ENCODE measurements at places on chromosomes 3 and 15.

GRCh38 chr3:180390313-180390712, 211.7 kb upstream of the TTC14 start:
- DNase-seq, result no peak

GRCh38 chr15:34821831-34822230, 26.5 kb upstream of the ACTC1 start:
- DNase-seq, result no peak

- DNase-seq, result no peak
These were observed 2.8 kb upstream of the CD47 start for GRCh38 chr3:108093616-108094015.

DNA sequence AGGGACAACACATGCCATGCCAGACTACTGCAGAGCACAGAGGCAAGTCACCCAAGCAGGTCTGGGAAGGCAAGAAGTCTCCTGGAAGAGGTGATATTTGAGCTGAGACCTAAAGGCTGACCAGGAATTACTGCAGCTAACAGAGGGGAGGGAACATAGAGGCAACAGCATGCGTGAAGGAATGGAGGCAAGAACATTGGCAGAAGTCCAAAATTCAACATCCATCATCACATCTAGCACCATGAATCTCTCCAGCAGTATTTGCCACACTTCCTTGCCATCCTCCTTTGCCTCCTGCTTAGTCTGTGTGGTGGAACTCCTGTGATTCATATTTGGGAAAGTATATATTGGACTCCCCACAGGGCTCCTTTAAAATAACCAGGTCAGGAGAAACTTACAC, 870 bp upstream of the TSEN2 start:
- DNase-seq, result no peak

DNA sequence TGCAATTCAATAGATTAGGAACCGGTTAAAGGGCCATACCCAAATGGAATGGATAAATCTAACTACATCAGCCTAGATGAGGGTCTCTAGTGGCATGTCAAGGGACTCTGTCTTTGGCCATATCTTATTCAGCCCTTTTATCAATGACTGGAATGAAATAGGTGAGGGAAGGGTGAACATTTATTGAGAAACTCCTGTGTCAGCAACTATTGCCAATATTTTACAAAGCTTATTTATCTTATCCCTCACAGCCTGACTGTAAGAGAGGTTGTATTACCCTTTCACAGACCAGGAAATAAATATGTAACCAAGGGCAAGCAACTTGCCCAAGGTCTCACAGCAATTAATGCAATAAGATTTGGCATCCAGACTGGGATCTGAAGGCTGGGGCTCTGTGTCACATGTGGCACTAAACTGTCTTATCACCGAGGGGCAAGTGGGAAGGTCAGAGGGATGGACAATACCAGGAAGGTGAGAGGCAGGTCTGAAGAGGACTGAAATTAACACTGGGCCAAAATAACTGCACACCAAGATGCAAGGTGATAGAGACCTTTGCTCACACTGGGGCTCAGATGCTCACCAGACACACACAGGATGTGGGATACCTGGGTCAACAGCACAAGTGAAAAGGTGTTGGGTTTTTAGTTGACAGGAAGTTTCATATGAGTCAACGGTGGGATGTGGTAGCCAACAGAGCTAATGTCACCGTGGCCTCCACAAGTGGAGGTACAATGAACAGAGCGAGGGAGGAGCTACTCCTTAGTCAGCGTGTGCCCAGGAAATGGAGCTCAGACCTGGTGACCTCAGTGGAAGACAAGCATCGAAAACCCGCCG, 261.3 kb downstream of the RPLP1 start:
- DNase-seq, result no peak

DNA sequence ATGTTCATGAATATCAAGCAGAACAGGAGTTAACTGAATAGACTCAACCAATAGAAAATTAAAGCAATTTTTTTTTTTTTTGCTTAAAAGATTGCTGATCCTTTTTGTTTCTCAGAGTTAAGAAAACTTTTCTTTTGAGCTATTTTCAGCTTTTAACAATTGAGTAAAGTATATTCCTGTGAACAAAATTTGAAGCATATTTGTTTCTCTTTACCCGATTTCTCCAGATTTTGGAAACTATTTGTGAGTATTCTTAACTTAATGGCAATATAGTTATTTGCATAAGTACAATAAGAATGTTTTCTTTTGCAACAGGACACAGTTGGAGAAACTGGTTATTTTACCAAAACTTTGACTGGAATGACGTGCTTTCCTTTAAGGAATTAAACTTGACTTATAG, 53.4 kb upstream of the C15orf39 start:
- DNase-seq, result no peak

DNA sequence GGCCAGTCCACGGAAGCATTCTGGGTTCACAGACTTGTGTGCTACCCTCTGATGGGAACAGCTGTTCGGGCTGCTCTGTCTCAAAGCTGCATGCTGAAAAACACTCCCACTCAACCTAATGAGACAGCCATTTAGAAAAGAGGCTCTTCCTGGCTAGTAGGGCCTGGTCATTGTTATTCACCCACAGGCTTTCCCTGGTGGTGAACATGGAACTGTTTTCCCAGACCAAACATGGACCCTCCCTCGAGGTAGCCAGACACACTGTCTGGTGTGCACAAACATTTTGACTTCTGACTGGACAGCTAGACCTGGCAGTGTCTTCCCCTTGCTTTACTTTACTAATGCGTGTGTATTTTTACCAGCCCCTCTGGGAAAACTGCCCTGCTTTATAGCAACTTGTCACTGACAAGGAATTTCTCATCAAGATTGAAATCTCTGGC, 39.0 kb downstream of the MECOM start:
- DNase-seq, result no peak

DNA sequence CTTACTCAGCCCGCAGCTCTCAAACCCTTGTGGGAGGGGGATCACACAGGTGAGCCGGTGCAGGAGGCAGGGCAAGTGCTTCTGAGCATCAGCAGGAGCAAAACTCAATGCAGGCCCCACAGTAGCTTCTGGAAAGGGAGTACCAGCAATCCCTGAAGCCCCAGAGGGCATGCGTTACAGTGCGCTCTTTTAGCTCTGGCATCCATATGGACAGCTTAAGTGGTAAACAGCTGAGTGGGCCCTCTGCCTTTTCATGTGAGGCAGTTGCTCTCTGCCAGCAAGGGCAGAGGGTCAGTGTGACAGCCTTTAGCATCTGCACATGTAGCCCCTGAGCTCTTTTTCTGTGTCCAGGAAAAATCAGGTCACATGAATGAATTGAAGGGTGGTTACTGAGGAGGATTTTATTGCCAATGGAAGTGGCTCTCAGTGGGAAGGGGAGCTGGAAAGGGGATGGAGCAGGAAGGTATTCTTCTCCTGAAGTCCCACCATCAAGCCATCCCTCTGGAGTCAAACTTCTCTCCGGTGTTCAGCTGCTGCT, 464.3 kb upstream of the THRB start:
- no peak for DNase-seq

GRCh38 chr15:71733122-71733521, 77.2 kb upstream of the NR2E3 start:
- no peak for DNase-seq

DNA sequence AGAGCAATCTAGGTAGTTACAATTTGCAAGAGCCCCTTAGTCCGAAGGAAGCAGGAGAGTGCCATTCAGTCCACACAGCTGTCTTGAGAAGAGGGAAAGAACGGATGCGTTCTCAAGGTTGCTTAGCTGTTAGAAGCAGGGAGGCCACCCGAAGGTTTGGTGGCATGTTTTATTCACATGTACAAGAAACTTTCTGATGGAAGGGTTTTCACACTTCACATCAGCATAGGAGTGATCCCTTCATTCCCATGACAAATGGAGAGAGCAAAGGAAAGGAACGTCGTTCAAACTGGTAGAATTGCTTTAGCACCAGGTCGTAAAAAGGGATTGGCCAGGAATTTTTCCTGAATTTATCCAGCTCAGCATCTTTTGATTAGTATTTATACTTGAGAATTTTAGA, 53.5 kb downstream of the TRIM71 start:
- DNase-seq, result no peak

DNA sequence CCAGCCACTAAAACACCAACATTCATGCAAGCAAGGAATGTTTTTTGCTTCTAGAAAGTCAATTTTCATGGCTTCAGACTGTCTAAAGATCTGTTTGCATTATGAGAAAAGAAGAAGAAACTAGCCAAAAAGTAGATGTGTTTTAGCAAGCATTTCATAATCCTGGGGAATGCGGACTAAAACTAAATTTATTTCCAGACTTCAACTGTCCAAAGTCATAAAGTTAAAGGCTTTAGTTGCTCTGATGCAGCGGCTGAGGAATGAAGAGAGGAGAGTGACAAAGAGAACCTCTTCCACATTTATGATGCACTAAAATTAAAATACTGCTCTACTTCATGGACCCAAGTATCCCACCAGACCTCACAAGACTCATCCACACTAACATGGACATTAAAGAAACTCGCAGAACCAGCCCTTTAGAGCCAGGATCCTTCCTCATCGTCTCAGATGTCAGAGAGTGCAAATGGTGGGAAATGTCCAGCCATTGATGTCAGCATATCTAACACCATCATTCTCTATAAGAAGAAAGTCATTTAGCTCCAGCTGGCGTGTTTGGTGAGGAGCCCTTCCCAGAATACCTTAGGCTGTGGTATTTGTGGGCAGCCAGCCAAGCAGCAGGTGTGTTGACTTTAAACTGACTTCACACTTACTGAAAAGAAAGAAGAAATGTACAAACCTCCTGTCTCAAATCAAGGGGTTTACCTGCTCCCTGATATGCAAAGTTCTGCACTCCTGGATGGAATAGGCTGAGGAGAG, 17.4 kb downstream of the FYCO1 start:
- DNase-seq, result no peak

- DNase-seq, result no peak
These were observed 114.7 kb downstream of the ETFA start for GRCh38 chr15:76196269-76197231.
